NCI-H1105 (cell line): ENCODE measurements at places on chromosomes 11 and 22.

GRCh38 chr11:122769126-122769780, 69.0 kb upstream of the CRTAM start:
- no peak for DNase-seq

DNA sequence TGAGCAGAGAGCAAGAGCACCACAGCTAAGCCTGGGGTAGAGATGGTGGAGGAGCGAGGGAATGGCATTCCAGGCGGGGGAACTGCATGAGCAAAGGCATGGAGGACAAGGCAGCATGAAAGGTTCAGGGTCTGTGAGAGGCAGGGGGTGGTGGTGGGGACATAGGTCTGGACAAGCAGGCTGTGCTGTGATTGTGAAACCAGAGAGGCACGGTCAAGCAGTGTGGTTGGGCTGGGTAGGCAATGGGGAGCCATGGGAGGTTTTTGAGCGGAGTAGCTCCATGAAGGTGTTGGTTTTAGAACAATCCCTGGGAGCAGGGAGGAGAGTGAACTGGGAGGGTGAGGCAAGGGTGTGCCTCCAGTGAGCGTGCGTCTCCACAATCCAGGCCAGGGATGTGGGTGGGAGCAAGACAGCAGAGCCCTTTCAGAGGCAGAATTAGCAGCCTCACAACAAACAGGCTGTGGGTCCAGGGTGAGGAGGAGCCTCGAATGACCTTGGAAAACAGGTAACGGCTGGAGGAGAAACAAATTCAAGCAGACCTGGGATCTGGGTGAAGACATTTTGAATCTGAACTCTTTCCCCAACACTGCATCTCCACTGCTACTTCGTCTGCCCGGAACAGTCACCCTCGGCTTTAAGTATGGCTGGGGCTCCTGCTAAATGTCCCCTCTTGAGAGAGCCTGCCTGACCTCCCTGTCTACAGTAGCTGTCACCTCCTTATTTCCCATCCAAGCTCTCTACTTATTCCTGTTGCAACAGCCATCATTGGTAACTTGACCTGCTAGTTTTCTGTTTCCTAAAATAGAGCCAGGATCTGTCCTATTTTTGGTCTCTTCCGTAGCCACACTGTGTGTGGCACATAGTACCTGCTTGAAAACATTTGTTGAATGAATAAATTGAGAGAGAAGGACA, 27.0 kb upstream of the TSPAN18 start:
- DNase-seq: no peak

DNA sequence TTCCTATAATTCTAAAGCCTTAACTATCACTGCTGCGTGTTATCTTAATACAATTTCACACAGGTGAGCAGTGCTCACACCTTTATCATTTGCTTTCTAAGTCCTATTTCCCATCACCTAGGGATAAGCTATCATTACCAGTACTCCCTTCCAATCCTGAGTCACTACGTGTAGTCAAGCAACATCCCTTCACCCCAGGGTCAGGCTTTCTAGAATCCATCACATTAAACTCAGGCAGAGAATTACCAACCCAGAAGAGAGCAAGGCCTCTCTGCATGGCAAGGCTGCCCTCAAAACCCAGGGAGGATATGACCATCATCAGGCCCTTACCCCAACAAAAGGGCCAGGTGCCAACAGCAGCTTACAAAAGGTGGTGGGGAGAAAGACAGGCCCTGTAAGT, 9.8 kb downstream of the PACSIN2 start:
- no peak for DNase-seq

- no peak for DNase-seq
These were observed 4.0 kb upstream of the MMP10 start for GRCh38 chr11:102784380-102784779.

GRCh38 chr11:118264569-118265465, 720 bp upstream of the MPZL2 start:
- no peak for DNase-seq

DNA sequence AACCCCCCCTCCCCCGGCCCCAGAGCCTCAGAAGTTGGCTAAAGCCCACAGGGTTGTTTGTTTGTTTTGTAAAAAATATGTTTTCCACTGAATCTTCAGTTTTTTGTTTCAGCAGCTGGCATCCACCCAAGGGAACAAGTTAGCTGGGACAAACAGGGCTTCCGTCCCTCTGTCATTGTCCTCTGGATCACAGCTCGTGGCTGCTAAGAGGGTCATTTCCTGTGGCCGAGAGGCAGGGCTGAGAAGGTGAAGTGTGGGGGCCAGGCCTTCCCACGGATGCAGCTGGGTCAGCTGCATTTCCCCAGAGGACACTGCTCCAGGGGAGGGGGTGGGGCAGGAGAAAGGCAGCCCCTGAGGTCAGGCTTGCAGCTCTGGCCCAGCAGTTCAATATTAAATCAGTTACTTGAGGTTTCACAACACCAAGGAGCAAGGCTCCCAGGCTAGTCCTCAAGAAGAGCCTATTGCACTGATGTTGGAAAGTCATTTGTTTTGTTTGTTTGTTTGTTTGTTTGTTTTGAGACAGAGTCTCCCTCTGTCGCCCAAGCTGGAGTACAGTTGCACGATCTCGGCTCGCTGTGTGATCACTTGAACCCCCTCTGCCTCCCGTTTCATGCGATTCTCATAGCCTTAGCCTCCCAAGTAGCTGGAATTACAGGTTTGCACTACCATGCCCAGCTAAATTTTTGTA, 34.4 kb upstream of the SMTN start:
- DNase-seq: no peak

GRCh38 chr11:35932121-35932520, 11.7 kb upstream of the LDLRAD3 start:
- DNase-seq: no peak

- no peak for DNase-seq
These were observed 43.1 kb upstream of the DEUP1 start for GRCh38 chr11:93287434-93287833.

- DNase-seq: peak; percentile 56
These were observed at the start of gene LRFN4 for GRCh38 chr11:66856496-66857233. Gene LRFN4 (plus strand): TSS chr11:66857064. CDS start chr11:66857745, 681 bp downstream.

DNA sequence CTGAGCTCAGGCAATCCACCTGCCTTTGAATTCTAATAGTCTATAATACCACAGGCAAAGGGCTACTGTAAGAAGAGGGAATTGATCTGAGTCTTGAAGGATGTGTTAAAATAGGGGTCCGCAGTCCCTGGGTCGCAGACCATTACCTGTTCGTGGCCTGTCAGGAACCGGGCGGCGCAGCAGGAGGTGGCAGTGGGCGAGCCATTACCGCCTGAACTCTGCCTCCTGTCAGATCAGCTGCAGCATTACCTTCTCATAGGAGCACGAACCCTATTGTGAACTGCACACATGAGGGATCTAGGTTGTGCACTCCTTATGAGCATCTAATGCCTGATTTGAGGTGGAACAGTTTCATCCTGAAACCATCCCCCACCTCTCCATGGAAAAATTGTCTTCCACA, 11.5 kb upstream of the TMEM123 start:
- no peak for DNase-seq

- DNase-seq: no peak
These were observed 1.7 kb upstream of the INCENP start for GRCh38 chr11:62122076-62122475.

DNA sequence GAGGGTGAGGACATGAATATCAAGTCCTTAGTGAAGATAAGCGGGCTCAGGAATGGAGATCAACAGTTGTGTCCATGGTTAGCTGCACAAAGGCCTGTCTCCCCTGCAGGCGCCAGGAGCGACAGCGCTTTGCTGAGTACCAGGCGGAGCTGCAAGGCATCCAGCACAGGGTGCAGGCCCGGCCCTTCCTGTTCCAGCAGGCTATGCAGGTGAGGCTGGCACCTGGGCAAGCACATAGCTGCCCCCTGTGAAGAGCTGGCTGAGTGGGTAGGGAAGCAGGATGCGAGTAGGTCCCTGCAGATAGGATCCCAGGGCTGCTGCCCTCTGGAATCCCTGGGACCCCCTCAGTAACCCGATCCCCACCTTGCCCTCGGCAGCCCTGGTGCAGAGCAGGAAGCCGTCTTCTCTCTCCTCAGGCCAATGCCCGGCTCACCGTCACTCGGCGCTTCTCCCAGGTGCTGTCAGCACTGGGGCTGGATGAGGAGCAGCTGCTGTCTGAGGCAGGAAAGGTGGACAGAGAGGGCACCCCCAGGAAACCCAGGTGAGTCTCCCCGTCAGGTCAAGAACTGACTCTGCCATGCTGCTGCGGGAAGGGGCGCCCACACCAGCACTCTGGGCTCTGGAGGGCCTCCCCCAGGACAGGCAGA, 2.6 kb upstream of the SART1 start:
- DNase-seq: no peak

GRCh38 chr11:32164836-32165235, 74.0 kb downstream of the RCN1 start:
- no peak for DNase-seq

GRCh38 chr11:108093128-108093904, 28.1 kb upstream of the ACAT1 start:
- no peak for DNase-seq
